Endothelial cell (in vitro differentiated cells): ENCODE measurements at places on chromosomes 7 and 10. TPM values are rescaled to one million over a fixed set of nuclear protein-coding genes. Genes with fewer than 3 reads are reported as not detected.

- H3K4me3 ChIP-seq, result no peak overlapping the region
- no peaks in the 10 kb centered on the region for H3K36me3 ChIP-seq
- DNase-seq, result no peak
- H3K27ac ChIP-seq, result no peak overlapping the region
- peaks cover 20% of the 10 kb centered on the region for H3K4me1 ChIP-seq
These were observed 53.8 kb downstream of the COL13A1 start for GRCh38 chr10:69855346-69856111.

DNA sequence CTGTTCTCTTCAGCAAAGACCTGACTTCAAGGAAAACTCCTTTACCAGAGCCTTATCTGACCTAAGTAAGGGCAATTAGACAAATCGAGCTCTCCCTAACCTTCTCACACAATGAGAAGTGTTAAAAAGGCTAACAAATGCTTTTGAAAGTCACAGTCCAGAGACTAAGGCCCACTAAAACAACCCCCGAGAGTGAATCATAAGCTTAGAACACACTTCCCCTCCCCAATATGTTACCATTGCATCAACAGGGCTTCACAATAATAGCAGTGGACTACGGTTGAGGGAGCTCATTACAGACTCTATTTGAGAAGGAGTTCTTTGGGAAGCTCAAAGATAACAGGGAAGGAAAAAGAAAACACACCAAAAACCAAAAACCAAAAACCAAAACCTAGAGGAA, 28.6 kb upstream of the ZEB1 start:
- H3K27ac ChIP-seq, result no peak overlapping the region
- no peak overlapping the region for H3K4me3 ChIP-seq
- no peaks in the 10 kb centered on the region for H3K4me1 ChIP-seq
- no peaks in the 10 kb centered on the region for H3K27me3 ChIP-seq
- DNase-seq, result no peak

- H3K27ac ChIP-seq, result no peak overlapping the region
- H3K4me3 ChIP-seq, result no peak overlapping the region
- H3K4me1 ChIP-seq, result peaks cover 15% of the 10 kb centered on the region
- DNase-seq, result no peak
- H3K27me3 ChIP-seq, result no peaks in the 10 kb centered on the region
These were observed 114.0 kb downstream of the ST7 start for GRCh38 chr7:117067340-117067739.

- H3K36me3 ChIP-seq, result no peaks in the 10 kb centered on the region
- H3K27ac ChIP-seq, result no peak overlapping the region
- H3K4me1 ChIP-seq, result peaks cover 19% of the 10 kb centered on the region
- no peak for DNase-seq
- no peaks in the 10 kb centered on the region for H3K27me3 ChIP-seq
- no peak overlapping the region for H3K4me3 ChIP-seq
These were observed 39.1 kb downstream of the CDK1 start for GRCh38 chr10:60817398-60817805.

- no peaks in the 10 kb centered on the region for H3K4me1 ChIP-seq
- no peak for DNase-seq
- no peaks in the 10 kb centered on the region for H3K36me3 ChIP-seq
These were observed 240.9 kb upstream of the HPS1 start for GRCh38 chr10:98687685-98688084.

DNA sequence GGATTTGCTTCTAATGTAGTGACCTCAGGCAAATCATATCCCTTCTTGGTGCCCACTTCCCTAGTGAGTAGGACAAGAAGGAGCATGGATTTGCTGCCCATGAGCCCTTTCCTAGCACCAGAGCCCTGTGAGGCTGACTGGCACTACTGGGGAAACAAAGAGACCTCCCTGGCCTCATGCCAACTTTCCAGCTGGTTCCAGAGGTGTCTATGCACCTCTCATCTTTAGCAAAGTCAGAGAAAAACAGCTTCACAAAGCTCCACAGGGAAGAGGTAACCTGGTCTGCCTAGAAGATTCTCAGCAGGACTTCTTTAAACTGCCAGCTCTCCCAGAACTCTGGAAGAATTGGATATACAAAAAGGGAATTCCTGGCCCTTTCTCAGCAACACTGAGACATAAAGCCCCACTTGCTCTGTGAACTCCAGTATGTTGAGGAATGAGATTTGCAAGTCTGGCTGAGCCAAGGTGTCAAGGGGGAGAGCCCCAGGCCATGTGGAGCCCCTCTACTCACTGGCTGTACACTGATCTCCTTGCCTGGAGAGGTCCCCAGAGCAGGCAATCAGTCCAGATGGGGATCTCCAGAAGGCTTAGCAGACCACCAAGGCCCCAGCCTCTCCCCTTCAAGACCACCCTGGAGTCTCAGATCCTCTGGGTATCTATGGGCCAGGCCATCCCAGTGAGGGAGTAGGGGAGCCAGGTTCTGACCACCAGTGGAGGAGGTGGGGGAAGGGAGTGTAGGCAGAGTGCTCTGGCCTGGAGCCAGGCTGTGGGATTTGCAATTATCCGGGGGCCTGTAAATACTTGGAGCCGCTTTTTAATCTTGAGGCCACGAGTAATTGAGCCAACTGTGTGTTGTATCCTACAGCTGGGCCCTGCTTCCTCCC, 24.4 kb upstream of the RBM20 start:
- no peaks in the 10 kb centered on the region for H3K36me3 ChIP-seq
- no peak overlapping the region for H3K27ac ChIP-seq
- H3K27me3 ChIP-seq, result no peaks in the 10 kb centered on the region
- no peaks in the 10 kb centered on the region for H3K4me1 ChIP-seq
- DNase-seq, result no peak
- no peak overlapping the region for H3K4me3 ChIP-seq

GRCh38 chr10:70589762-70590654, 12.5 kb downstream of the PRF1 start:
- H3K36me3 ChIP-seq, result no peaks in the 10 kb centered on the region
- no peak for DNase-seq
- H3K4me3 ChIP-seq, result no peak overlapping the region

DNA sequence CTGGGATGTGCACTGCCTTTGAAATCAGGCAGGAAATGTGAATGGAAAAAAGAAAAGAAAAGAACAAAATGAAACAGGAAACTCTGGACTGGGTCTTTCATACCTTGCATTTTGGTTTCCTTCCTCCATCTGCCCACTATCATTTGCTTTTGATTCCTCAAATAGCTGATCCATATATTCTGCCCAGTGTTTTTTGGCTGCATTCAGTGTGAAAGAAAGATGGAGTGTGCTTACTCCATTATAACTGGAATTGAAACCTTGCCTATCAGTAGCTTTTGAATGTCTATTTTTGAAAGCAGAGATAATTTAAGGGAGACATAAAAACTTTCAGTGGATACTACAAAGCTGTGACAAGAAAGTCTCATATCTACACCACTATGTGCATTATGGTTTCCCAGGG, 64.1 kb upstream of the ASAH2 start:
- DNase-seq, result no peak
- peaks cover 6% of the 10 kb centered on the region for H3K4me1 ChIP-seq
- H3K27ac ChIP-seq, result no peak overlapping the region

GRCh38 chr10:131277278-131277677, 34.2 kb downstream of the TCERG1L start:
- peaks cover 15% of the 10 kb centered on the region for H3K36me3 ChIP-seq
- peaks cover 12% of the 10 kb centered on the region for H3K27me3 ChIP-seq
- DNase-seq, result no peak
- H3K27ac ChIP-seq, result no peak overlapping the region

CALHM2 gene
- 1.9 TPM for total RNA-seq

TMEM130 gene
- not detected for total RNA-seq
